ENCODE measurements at places on chromosomes 2 and 18.

DNA sequence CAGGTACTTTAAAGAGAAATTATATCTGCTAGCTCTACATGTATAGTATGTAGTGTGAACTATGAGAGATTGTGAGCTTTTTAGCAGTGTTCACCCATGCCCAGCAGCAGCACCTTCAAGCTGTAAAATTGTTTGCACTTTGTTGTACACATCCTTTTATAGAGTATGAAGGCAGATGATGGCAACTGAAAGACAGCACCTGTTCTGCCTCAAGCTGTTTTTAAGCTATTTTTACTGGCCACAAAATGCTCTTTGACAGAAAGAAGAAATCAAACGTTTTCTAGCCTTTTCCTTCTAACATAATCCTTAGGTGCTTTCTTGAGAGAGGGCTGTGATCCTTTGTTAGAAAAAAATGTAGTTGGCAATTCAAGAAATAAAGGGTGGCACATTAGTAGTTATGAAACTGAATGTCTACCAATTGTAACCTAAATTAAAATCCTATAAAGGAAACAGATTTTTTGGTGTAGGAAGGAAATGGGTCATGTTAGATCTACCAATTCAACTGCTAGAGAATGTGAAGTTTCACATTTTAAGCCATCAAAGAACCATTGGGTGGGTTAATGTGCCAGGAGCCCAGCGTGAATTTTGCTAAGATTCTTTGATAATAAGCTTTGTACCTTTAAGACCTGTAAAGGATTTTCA lies 59.5 kb downstream of the R3HDM1 start:
- DNase-seq, result no peak
- H3K4me1 ChIP-seq, result peaks cover 45% of the 10 kb centered on the region
- H3K36me3 ChIP-seq, result peaks cover 17% of the 10 kb centered on the region
- no peak overlapping the region for H3K4me3 ChIP-seq
- peak overlapping the region; percentile 31 for H3K27ac ChIP-seq

- no peak overlapping the region for H3K4me3 ChIP-seq
- no peak overlapping the region for H3K27ac ChIP-seq
- H3K4me1 ChIP-seq, result no peaks in the 10 kb centered on the region
- H3K36me3 ChIP-seq, result no peaks in the 10 kb centered on the region
- DNase-seq, result no peak
- peaks cover 15% of the 10 kb centered on the region for H3K27me3 ChIP-seq
Measured at GRCh38 chr2:127683056-127683455, 7.7 kb upstream of the LIMS2 start.

- peak overlapping the region; percentile 61 for H3K27ac ChIP-seq
- no peaks in the 10 kb centered on the region for H3K36me3 ChIP-seq
- peaks cover 21% of the 10 kb centered on the region for H3K4me1 ChIP-seq
- H3K4me3 ChIP-seq, result no peak overlapping the region
- no peak for DNase-seq
Measured at GRCh38 chr2:207318181-207318628, 152.5 kb upstream of the KLF7 start.

GRCh38 chr2:157480182-157480961 lies 36.5 kb upstream of the CYTIP start:
- H3K27me3 ChIP-seq, result no peaks in the 10 kb centered on the region
- peaks cover 90% of the 10 kb centered on the region for H3K4me1 ChIP-seq
- peak; percentile 64 for DNase-seq
- H3K27ac ChIP-seq, result peak overlapping the region; percentile 97
- peak overlapping the region; percentile 51 for H3K4me3 ChIP-seq

DNA sequence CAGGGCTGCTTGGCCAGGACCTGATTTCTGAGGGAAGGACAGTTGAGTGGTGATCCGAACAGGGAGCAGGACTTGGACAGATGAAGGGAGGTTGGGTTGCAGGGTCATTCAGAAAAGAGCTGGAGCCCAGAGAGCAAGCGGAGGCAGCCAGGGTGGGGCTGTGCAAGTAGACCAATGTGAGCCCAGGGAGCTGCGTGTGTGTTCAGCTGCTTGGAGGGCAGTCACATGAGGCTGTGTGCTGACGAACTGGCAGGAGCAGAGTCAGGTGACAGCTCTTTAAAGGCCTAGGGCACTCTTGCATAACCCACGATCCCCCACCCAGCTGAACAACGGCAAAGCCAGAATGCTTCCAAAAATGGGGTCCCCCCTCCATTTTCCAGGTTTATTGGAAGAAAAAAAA lies 4.6 kb upstream of the MLPH start:
- peaks cover 51% of the 10 kb centered on the region for H3K27me3 ChIP-seq
- no peak overlapping the region for H3K27ac ChIP-seq
- H3K4me1 ChIP-seq, result peaks cover 4% of the 10 kb centered on the region
- no peak for DNase-seq
- no peak overlapping the region for H3K4me3 ChIP-seq
- no peaks in the 10 kb centered on the region for H3K36me3 ChIP-seq

DNA sequence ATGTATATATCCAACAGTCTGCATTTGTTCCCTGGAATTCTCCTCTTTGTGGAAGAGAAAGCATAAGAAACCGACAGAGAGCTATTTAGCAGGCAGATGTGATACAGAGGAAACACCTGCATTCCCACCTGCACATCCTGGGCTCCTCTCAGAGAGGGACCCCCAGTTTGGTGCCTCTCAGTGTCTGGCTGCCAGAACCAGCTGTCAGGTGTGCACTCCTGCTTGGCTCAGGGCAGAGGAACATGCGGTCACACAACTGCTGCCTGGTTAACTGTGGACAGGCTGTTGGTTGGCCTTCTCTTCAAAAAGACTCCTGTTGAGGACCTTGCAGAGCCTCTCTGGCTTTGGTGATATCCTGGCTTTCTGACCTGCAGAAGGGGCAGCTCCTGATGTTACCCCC lies 54.6 kb downstream of the ITGB6 start:
- DNase-seq, result no peak
- H3K27ac ChIP-seq, result no peak overlapping the region
- no peaks in the 10 kb centered on the region for H3K36me3 ChIP-seq
- no peaks in the 10 kb centered on the region for H3K4me1 ChIP-seq
- peaks cover 31% of the 10 kb centered on the region for H3K27me3 ChIP-seq

DNA sequence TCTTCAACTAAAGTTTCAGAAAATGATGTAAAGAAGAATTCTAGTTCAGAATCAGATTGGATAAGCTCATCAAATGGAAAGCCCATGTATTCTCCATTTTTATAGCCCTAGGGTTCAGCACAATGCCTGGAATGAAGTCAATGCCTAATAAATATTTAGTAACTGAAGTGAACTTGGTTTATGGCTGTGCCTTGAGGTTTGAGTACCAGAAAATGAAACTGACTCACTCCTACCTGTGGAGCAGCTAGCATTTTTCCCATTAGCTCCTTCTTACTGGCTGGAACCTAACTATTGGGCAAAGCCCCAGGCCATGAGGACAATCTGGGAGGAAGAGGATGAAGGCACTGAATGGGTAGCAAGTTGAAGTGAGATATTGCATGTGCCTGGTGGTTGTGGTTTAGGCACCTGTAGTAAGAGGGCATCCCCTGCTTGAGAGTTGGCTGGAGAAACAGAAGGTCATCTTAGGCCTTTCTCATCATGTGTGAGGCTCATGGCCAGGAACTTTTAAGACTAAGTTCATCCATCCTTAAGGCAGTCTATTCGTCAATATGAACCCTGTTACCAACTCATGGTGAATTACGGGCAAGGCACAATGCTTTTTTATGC lies 85.0 kb upstream of the LYPD1 start:
- no peak overlapping the region for H3K4me3 ChIP-seq
- H3K27me3 ChIP-seq, result no peaks in the 10 kb centered on the region
- H3K27ac ChIP-seq, result no peak overlapping the region
- no peaks in the 10 kb centered on the region for H3K4me1 ChIP-seq
- DNase-seq, result no peak

DNA sequence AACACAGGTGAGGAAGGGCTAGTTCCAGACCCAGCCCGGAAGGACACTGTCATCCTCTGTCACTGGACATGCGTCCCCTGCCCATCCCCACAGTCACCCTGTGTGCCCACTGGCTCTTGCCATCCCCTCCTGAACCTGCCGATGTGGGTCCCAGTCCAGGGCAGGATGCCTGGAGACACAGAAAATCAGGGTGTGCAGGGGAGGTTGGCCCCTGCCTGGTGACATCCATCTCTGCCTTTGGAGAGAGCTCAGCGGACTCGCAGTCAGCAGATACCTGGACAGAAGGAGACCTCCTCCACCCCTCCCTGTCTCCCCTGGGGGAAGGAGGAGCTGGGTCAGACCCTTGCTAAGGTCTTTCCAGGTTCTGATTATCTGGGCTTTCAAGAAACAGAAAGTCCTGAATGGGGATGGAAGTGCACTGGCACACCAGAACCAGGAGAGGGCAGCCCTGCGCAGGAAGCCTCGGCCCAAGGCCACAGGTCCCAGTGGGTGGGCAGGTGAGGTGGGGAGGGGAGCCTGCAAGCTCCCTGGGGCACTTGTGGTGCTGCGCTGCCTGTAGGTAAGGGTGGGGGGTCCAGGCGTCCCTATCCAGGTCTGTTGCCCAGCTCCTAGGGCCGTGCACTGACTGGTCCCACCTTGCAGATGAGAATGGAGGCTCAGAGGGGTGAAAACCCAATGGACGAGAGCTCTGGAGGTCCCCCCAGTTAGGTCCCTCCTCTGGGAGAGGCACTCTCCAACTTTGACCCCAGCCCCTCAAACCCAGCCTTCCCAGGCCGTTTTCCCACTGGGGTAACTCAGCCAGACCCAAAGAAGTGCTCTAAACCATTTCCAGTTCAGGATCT lies 9.7 kb upstream of the OTOS start:
- no peak overlapping the region for H3K27ac ChIP-seq
- peak; percentile 59 for DNase-seq
- no peaks in the 10 kb centered on the region for H3K4me1 ChIP-seq
- H3K4me3 ChIP-seq, result no peak overlapping the region
- no peaks in the 10 kb centered on the region for H3K36me3 ChIP-seq
- peaks cover 28% of the 10 kb centered on the region for H3K27me3 ChIP-seq

DNA sequence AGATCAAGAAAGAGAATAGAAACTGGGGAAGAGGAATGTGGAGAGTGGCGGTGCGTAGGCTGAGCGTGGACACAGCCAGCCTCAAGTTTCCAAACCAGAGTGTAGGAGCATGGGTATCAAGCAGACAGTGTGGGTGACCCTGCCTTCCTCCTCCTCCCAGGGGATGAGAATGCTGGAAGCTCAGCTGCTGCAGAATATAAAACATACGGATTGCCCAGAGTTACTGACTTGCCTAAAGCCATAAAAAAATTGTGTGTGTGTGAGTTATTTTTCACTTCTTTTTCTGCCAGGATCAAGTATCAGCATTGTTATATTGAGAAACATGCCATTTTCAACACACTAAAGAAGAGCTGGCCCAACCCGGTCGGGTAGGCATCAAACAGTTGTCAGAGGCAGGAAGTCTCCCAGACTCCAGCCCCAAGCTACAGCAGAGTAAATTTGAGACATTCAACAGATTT lies 333.3 kb upstream of the ACVR2A start:
- H3K36me3 ChIP-seq, result no peaks in the 10 kb centered on the region
- no peak overlapping the region for H3K4me3 ChIP-seq

GRCh38 chr2:80288576-80288975 lies 16.0 kb downstream of the LRRTM1 start:
- no peaks in the 10 kb centered on the region for H3K36me3 ChIP-seq
- no peak for DNase-seq
- no peaks in the 10 kb centered on the region for H3K4me1 ChIP-seq
- no peaks in the 10 kb centered on the region for H3K27me3 ChIP-seq
- H3K27ac ChIP-seq, result no peak overlapping the region

DNA sequence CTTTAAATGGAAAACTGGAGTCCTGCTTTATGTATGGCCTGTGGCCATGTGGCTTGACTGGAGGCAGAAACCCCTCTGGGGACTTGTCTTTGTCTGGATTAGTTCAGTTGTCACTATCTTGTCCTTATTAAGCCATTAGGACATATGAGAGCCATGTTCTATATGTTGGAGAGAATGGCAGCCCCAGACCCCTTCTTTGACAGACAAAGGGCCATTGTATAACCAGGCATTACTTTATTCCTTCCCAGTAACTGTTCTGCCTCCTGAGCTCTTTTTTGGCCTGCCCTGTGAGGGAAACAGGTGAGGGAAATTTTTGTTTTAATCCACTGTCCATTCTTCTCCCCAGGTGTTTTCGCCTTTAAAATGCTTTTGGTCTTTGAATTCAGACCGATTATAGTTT lies 43.3 kb downstream of the FSHR start:
- H3K27me3 ChIP-seq, result no peaks in the 10 kb centered on the region
- no peaks in the 10 kb centered on the region for H3K4me1 ChIP-seq
- no peak overlapping the region for H3K4me3 ChIP-seq
- no peaks in the 10 kb centered on the region for H3K36me3 ChIP-seq
- no peak for DNase-seq
- no peak overlapping the region for H3K27ac ChIP-seq

GRCh38 chr2:209579230-209579749 lies 155.4 kb downstream of the MAP2 start:
- no peaks in the 10 kb centered on the region for H3K27me3 ChIP-seq
- H3K36me3 ChIP-seq, result no peaks in the 10 kb centered on the region
- H3K27ac ChIP-seq, result no peak overlapping the region

- H3K4me1 ChIP-seq, result no peaks in the 10 kb centered on the region
- H3K4me3 ChIP-seq, result no peak overlapping the region
- peaks cover 25% of the 10 kb centered on the region for H3K27me3 ChIP-seq
- H3K36me3 ChIP-seq, result no peaks in the 10 kb centered on the region
- DNase-seq, result no peak
- H3K27ac ChIP-seq, result no peak overlapping the region
Measured at GRCh38 chr2:178320011-178320585, 125.8 kb downstream of the OSBPL6 start.

- no peaks in the 10 kb centered on the region for H3K4me1 ChIP-seq
- DNase-seq, result no peak
- H3K27me3 ChIP-seq, result peaks cover 10% of the 10 kb centered on the region
Measured at GRCh38 chr2:163351966-163352365, 383.8 kb downstream of the FIGN start.

- H3K27me3 ChIP-seq, result peaks cover 3% of the 10 kb centered on the region
- no peaks in the 10 kb centered on the region for H3K4me1 ChIP-seq
- DNase-seq, result no peak
Measured at GRCh38 chr2:65742977-65743376, 310.6 kb upstream of the SPRED2 start.

All from activated T-cell treated with anti-CD3 and anti-CD28 coated beads, Interleukin-2, amount 50 U/mL, for 24 hours (primary cell).